ENCODE measurements at places on chromosomes 3 and 15.

DNA sequence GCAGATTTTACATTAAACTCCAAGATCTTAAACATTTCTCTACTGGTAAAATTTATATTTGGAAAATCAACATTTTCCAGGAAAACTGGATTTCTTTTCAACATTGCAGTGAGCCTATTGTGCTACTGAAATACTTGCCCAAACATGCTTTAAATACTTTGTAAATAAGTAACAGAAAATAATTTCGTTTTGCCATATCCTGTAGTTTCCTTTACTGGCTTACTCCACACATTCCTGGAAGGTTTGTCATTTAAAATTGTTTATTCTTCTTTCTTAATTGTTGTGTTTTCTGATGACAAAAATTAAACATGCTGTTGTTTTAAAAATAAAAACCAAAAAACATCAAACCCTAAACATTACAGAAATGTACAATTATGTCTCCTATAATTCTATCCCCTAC is 22.0 kb downstream of the ACAD11 start:
- DNase-seq, result peak; percentile 74

- DNase-seq, result peak; percentile 7
Measured at GRCh38 chr3:115616461-115616860, 6.8 kb upstream of the GAP43 start.

GRCh38 chr15:57149196-57149595 is 227.1 kb upstream of the CGNL1 start:
- peak; percentile 20 for DNase-seq

DNA sequence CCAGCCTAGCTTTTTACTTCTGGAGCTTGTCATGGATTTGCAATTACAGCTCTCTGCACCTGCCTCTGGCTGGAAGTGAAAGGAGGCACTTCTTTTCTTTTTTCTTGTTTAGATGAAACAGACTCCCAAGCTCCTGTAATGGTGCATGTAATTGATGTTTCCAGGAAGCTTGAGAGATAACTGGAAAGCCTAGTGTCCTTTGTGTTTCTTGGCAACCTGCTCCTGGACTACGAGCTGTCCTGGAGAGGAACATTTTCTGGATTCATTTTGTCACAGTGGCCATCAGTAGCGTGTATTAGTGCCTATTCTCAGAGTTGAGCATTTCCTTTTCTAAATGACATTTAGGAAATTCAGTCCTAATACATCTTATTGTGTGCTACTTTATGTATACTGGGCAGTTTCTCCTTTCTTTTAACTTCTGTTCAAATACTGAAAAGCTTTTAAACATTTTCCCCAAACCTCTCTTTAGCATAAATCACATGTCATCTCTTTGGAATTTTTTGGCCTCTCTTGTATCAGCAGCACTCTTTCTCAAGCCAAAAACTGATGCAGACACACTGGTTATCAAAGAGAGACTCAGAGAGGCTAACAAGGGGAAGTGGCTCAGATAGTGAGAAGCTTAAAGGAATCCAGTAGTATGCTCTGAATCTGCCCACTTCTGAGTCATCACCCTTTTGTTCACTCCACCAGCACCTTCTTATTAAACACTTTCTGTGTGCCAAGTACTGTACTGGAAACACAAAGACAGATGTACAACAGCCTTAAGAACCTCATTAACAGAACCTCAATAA is 62.6 kb upstream of the SLC2A2 start:
- peak; percentile 88 for DNase-seq

- no peak for DNase-seq
Measured at GRCh38 chr3:171470714-171471227, 10.6 kb upstream of the TNIK start.

- DNase-seq, result peak; percentile 76
Measured at GRCh38 chr15:39936187-39936586, 2.3 kb downstream of the EIF2AK4 start.

DNA sequence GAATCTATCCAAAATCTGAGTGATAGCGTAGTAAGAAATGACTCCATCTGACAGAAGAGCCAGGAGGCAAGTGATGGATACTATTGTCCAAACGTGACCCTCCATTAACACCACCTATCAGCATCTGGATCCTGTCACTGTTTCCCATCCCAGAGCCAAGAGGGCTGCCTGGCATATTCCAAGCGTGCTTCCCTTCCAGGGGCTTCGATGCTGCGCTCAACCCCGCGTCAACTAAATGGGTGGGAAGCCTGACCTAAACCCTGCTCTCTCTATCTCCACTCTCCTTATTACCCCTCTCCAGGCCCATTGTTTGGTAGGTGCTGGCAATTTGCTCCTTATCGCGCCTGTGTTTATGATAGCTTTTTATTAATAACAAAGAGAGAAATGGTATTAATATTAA is 83.2 kb downstream of the NR2F2 start:
- DNase-seq, result no peak

DNA sequence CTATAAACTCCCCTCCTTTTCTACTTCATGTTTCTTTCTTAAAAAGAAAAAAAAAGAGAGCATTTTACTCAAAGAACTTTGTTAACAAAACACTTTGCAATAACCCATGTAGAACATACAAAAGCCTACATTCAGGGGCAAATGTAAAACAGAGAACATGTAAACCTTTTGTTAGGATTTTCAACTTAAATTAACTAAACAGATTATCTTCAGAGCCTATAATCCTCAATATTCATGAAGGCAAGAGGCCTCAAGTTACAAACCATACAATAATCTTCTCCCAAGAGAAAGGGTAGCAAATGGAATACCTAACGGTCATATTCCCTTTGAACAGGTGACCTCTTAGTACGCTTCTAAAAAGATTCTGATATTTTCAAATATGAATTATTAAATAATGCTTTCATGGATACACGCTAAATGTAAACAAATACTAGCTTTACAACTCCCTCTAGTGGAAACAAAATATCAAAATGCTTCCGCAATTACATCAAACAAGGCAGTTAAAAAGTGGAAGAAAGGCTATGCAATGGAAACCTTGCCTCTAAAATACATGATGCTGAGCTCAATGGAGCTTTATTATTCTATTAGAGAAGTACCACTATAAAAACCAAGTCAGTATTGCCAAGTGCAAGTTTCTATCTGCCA is 9.9 kb downstream of the CEP152 start:
- DNase-seq, result peak; percentile 63

DNA sequence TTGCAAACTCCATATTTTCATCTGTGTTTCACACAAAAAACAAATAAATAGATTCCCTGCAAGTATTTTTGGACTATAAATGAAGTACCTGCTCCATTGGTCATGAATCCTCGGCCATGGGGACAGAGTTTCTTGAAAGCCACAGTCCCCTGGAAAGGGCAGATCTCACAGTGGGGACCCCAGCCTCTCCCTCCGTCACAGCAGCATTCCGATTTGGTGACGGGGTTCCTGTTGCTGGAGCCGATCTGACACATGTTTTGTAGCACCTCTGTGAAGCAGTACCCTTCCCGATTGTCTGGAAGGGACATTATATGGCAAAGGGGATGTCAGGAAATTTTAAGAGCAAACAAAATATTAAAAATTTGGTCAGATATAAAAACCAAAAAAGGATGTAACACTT is 96.2 kb downstream of the DUT start:
- DNase-seq, result no peak

GRCh38 chr3:59052803-59053411 is 3.1 kb upstream of the CFAP20DC start:
- peak; percentile 61 for DNase-seq

DNA sequence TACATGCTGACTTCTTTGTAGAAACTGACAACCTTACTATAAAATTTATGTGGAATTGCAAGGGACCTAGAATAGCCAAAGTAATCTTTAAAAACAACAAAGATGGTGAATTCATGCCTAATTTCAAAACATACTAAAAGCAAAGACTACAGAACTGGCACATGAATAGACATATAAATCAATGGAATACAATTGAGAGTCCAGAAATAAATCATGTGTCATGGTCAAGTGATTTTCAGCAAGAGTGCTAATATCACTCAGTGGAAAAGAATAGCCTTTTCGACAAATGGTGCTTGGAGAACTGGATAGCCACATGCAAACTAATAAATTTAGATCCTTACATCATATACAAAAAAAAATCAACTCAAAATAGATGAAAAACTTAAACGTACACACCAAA is 8.7 kb downstream of the IMPG2 start:
- no peak for DNase-seq

- no peak for DNase-seq
Measured at GRCh38 chr3:988785-989184, 104.0 kb upstream of the CNTN6 start.

GRCh38 chr3:55891106-55891505 is 404.0 kb upstream of the WNT5A start:
- DNase-seq, result no peak

DNA sequence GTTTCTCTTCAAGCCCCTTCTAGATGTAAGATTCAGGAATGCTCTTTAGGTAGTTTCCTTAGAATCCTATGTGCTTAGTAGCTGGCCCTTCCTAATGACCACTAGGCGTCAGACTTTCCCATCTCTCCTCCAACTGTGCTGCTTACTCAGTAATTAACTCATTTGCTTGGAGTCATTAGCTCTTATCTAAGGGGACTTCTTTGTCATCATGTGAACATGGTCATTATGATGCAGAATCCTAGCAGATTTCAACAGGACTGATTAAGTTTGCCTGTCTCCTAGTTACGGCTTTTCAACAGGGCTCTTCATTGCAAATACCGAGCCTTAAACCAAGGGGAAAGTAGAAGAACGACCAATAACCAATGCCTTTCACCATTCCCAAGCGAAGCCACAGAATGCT is 46.4 kb downstream of the GJD2 start:
- peak; percentile 61 for DNase-seq

DNA sequence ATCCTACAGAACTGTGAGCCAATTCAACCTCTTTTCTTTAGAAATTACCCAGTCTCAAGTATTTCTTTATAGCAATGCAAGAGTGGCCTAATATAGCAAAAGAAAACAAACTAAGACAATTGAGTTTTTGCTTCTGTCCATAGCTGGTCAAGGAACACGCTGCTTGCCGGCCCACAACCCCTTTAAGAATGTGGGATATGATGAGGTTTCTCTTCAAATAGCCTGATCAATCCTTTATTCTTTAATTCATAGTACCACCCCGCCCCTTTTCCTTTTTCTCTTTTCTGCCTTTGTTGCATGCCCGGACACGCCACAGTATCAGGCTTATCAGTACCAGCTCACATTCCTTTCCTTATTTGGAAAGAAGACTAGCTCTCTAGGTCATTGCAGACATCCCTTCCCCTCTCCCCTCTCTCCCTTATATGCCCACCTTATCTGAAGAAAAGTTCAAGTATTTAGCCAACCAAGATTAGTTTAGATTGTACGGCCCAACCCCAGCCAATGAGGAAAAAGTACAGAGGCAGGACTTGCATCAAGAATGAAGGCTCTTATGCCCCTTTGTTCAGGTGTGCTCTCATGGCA is 404.5 kb downstream of the OCA2 start:
- no peak for DNase-seq

- DNase-seq, result peak; percentile 44
Measured at GRCh38 chr15:90419206-90419605, 31.2 kb downstream of the IQGAP1 start.

DNA sequence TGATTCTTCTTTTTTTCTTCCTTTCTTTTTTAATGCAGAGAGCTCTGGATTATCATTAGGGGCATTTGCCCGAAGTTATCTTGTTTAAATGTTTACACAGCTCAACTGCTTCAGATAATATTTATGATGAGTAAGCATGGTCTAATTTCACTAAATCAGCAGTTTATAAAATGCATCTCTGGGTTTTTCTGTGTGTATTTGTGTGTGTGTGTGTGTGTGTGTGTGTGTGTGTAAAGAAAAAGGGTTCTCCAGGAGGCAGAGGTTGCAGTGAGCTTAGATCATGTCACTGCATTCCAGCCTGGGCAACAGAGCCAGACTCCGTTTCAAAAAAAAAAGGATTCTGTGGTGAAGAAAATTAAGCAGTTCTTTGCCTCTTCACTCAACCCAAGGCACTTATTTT is 25.9 kb upstream of the TNFSF10 start:
- DNase-seq, result no peak

- DNase-seq, result no peak
Measured at GRCh38 chr3:147269907-147270306, 136.4 kb downstream of the ZIC4 start.

DNA sequence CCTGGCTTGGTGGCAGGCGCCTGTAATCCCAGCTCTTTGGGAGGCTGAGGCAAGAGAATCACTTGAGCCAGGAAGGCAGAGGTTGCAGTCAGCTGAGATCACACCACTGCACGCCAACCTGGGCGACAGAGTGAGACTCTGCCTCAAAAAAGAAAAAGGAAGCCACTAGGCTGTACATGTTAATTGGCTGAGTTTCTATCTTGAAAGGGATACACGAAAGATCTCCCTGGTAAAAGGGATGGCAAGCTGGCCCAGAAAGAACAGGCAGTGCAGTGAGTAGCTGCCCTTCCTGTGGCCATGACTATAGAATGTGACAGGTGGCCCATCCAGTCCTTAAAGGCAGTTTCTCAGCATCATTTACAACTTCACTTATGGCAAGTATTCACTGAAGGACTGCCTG is 12.3 kb downstream of the LRIG1 start:
- no peak for DNase-seq

DNA sequence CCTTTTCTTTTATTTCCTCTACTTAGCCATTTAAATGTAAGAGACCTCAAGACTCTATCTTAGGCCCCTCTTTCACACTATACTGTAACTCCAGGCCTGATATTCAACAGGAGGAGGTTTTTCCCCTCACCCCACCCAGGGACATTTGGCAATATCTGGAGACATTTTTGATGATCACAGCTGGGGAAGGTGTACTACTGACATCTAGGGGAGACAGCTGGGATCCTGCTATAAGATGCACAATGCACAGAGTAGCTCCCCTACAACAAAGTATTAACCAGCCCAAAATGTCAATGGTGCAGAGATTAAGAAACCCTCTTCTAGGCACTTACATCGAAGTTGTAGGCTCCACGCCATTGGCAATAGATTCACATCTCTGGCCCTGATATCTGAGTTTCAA is 517.5 kb upstream of the UBE2E2 start:
- DNase-seq, result no peak

DNA sequence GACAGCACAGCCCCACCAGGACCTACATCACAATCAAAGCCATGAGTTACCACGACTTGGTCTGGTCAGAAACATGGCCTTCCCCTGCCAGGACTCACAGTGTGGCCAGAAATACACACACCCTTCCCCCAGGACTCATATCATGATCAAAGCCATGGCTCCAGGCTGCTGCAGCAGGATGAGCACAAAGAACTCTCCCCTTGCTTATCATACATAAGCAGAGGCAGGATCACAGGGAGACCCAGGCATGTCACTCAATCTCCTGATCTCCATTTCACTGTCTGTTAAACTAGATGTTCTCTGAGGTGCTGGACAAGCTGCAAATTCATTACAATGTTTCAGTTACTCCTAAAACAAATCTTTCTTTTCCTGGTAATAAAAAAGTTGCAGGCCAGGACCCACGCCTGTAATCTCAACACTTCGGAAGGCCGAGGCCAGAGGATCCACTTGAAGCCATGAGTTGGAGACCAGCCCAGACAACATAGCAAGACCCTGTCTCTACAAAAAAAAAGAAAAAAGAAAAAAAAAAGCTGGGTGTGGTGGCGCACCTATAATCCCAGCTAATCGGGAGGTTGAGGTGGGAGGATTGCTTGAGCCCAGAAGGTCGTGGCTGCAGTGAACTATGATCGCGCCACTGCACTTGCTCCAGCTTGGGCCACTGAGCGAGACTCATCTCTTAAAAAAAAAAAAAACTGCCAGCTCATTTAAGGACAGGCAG is 1.2 kb downstream of the PFKFB4 start:
- DNase-seq, result no peak
